ENCODE measurements at places on chromosomes 11 and 22.

- DNase-seq = peak; percentile 72
Observed at GRCh38 chr11:102317099-102317767, at the start of gene BIRC3. Gene BIRC3, plus strand, starts transcription at chr11:102317484. Its CDS starts 7,026 bp downstream, at chr11:102324510.

- DNase-seq = no peak
Observed at GRCh38 chr22:39520226-39521105, at the start of gene ATF4. Gene ATF4, plus strand, starts transcription at chr22:39520562. Its CDS starts 884 bp downstream, at chr22:39521446.

DNA sequence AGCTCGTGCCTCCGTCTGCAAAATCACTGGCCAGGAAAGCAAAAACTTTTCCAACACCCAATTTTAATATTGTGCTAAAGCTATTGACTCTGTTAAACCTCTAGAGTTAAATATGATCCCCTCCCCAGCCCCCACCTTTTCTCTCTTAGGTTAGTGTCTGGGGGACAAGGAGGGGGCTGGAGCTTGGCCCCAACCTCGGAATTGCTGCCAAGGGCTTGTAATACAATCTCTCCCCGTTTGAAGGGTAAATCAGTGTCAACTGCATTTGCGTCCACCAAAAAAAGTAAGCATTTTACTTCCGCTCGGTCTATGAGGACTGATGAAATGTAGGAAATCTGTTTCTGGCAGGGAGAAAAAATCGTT is at the start of gene GAS2:
Gene GAS2, plus strand, starts transcription at position 287 of the 363 bp plus-strand sequence. CDS start 8,259 bp downstream, outside the sequence.
- DNase-seq = no peak

DNA sequence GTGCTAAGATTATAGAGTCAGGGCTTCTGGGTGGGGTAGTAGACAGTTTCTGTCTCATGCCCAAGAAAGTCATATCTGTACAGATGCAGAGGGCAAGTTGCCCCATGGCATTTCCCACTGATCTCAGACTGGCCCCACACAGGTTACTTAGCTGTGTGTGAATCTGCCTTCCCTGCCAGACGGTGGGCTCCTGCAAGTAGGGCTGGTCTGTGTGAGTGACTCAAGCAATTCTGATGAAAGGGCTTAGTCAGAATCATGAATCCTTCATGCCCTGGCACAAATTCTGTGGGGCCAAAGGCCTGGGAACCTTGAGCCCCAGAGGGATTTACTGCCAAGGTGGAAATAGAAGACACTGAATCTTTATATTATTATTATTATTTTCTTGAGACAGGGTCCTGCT is 30.4 kb downstream of the USH1C start:
- DNase-seq = no peak

- no peak for DNase-seq
Observed at GRCh38 chr22:40190501-40190900, 12.8 kb downstream of the TNRC6B start.

- DNase-seq = peak; percentile 71
Observed at GRCh38 chr22:50326956-50327710, at the start of gene DENND6B. Gene DENND6B, minus strand, starts transcription at chr22:50327012. Its CDS starts 24 bp downstream, at chr22:50326988.

GRCh38 chr11:63614136-63614671 is at the start of gene PLAAT3:
Gene PLAAT3, minus strand, starts transcription at chr11:63614433. Its CDS starts 419 bp downstream, at chr11:63614014.
- no peak for DNase-seq

DNA sequence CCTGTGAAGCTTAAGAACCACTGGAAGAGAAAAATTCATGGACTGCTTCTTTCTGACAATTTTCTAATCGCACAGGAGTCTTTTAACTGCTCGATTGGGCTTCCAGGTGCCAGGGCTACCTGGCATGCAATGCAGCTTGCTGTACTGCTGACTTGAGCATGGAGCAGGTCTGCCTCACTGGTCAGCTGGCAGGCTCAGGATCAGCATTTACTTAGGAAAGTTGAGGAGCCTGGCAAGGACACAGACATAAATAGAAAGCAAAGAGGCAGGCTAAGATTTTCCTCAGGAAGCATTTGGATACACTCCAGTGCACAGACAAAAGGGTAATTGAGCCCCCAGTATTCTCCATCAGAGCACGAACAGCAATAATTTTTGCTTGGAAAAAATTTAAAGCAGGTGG is 163.5 kb downstream of the CSNK2A3 start:
- DNase-seq = no peak

- peak; percentile 98 for DNase-seq
Observed at GRCh38 chr22:19880786-19881569, 26.3 kb upstream of the GNB1L start.

DNA sequence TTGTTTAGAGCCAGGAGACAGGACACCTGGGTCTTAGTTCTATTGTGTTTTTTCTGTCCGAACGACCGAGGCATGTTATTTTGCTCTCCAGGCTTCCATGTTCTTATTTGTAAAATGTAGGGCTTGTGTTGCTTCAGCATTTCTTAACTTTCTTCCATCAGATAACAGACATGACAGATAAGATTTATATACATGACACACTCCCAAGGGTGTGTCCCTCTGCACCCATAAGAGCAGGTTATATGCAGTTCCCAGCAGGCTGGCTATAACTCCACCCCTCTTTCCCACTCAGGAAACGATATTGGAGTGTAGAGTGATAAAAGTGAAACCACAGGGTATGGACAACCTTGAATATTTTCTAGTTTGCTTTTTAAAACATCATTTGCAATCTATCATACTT is 65.8 kb downstream of the APIP start:
- no peak for DNase-seq

GRCh38 chr22:36352803-36353507 is 34.8 kb downstream of the MYH9 start:
- peak; percentile 55 for DNase-seq

GRCh38 chr11:119572481-119573424 is 149.8 kb upstream of the THY1 start:
- DNase-seq = no peak

- DNase-seq = no peak
Observed at GRCh38 chr11:75705541-75705940, 12.1 kb upstream of the MOGAT2 start.

DNA sequence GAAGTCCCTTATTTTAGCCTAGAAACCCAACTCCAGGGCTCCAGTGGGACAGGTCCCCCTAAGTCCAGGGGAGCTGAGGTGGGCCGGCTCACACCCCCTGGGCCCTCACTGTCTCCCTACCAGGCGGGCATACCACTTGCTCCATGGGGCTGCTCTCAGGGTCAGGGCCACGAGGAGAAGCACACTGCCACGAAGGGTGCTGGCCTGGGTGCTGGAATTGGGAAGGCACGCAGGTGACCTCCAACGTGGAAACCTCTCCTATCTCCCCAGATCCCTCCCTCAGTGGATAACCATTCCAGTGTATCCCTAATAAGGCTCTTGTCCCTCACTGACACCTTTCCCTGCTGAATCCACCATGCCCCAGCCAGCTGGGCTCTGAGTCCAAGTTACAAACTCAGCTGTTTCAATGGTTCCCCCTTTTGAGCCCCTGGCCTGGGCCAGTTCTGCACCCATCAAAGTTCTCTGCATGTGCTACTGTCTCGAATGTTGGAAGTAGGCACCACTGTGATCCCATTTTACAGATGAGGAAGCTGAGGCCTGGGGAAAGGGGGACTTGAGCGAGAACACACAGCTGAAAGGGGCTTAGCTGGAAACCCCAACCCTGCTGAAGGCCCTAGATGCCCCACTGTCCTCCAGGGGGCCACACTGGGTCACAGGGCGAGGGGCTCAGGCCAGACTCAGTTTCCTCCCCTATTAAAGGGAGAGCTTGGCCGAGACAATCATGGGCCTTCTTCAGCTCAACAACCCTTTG is 1.5 kb downstream of the SHISAL1 start:
- DNase-seq = no peak

GRCh38 chr11:122776546-122776945 is 61.8 kb upstream of the CRTAM start:
- DNase-seq = no peak

DNA sequence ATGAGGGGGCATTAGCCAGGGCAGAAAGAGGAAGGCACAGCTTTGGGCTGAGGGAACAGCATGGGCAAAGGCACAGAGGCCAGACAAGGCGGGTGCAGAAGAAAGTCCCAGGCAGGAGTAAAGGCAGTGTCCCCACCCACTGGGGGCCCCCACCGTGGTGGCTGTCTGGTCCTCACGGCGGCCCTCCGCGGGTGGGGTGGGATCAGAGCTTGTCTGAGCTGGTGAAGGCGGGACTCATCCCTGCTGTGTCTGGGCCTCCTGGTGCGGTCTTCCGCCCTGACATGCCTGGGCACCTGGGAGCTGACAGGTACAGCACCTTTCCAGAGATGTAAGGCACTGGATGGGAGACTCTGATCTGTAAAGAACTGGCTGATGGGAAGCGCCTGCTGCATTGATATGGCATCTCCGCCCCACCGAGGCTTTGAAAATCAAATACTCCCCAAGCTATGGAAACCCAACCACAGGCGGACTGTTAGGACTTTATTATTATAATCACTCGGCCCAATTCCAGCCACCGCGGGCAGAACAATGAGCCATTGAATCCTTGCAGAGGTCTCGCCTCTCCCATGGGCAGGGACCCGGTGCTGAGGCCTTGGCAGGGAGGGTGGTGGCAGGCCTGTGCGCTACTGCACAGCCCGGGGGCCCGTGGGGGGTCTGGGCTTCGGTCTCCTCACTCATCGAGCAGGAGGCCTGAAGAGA is 14.2 kb upstream of the GNB1L start:
- DNase-seq = no peak

- no peak for DNase-seq
Observed at GRCh38 chr11:11108026-11108425, 245.0 kb downstream of the CSNK2A3 start.

DNA sequence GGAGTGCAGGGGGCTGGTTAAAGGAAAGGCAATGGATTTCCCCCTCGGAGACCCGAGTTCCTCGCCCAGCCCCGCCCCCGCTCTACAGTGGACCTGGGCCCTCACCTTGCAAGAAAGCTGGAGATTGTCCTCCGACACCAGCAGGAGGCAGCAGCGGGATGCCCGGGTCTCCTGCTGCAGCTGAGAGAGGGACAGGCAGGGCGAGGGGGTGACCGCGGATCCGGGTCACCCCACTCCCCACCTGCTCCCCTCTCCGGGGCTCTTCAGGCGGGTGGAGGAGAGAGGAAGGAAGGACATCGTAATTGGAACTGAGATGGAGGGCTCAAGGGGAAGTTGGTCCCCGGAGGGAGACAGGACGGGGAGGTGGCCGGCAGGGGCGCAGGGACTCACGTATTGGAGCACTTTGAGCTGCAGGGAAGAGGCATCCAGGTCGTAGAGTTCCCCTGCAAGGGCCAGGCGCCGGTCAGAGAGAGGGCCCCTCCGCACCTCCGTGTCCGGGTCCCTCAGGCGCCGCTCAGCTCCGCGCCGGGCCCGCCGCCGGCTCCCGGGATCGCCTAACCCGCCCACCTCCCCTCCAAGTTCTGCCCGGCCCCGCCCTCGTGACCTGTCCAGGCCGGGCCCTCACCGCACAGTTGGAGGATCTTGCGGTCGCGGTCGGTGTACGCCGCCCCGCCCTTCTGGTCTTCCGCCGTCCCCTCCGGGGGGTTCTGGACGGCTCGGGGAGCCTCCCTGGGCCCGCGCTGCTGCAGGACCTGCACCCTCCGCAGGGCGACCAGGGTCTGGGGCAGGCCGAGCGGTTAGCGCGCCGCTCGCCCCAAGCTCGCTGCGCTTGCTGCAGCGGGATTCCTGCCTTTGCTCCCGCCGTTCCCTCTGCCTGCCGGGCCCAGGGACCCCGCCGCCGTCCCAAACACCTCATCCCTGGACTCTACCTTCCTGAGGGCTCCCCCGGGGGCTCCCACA is 84.1 kb downstream of the PDE2A start:
- no peak for DNase-seq

GRCh38 chr22:44677871-44678555 is 24.0 kb upstream of the PRR5 start:
- no peak for DNase-seq

GRCh38 chr11:101889767-101890166 is 25.0 kb upstream of the CEP126 start:
- no peak for DNase-seq

DNA sequence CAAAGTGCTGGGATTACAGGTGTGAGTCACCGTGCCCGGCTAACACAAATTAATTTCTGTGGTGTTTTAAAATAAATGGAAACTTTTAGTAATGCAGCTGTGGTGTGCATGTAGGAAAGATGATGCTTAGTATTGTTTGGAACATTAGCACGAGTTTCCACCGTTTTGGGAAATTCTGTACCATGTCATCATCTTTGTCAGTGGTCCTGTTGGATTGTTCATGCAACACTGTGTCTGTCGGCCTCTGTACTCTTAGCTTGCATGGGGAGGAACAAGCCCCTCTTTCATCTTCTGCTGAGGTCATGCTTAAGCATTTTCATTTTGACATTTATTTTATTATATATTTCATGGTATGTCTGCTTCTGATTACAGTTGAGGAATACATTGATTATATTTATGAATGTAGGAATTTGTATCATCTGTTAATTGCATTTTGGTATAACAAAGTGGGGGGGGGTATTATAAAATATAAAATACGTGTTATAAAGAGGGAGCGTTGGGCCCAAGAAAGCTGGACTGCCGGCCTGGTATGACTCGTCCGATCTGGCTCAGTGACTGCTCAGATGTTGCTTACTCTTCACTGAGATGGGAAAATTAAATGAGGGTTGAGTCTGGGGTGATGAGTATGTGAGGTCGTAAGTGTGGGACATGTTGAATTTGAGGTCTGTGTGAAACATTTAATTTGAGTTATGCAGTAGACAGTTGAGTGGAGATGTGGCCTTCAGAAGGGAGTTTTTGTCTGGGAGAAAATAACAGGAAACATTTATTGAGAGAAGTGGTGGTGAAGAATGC is 28.7 kb downstream of the CECR2 start:
- no peak for DNase-seq

- no peak for DNase-seq
Observed at GRCh38 chr22:17905445-17905844, 118.9 kb downstream of the MICAL3 start.

GRCh38 chr11:115778928-115779650 is 274.9 kb upstream of the CADM1 start:
- DNase-seq = no peak

GRCh38 chr22:36211237-36211861 is 9.7 kb upstream of the APOL4 start:
- DNase-seq = peak; percentile 71

- no peak for DNase-seq
Observed at GRCh38 chr11:10432493-10432892, 22.6 kb upstream of the AMPD3 start.

DNA sequence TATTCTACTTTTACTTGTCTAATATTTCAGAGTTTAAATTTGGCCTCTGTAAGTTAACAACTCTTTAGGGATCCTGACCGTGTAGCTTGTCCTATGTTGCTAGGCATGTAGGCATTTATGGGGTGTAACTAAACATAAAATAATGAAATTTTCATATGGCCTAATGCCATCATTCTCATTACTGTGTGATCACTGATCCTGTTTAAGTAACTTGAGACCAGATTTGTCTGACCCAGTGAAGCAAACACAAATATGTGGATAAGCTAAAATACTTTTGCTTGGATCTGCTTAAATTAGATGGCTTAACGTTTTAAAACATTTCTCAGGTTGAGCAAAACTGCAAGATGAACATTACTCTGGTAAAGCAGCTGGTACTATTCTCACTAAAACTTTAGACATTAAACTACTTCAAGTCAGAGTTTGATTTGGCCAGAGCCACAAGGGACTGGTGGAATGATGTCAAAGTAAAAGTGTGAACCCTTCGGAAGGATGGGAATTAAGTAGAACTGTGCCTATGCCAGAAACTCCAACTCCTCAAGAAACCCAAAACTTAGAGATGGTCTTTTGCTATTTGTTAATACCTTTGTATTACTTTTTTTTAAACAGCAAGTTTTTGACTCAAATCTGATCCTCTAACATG is 12.5 kb downstream of the QSER1 start:
- no peak for DNase-seq
